ENCODE measurements at places on chromosomes 6 and 20. TPM values are rescaled to one million over a fixed set of nuclear protein-coding genes. Genes with fewer than 3 reads are reported as not detected.

Gene FABP7
- not detected for total RNA-seq

Gene ZNF311
- total RNA-seq: 0.92 TPM

Gene VIP
- not detected for total RNA-seq

Gene RPP21
- total RNA-seq: 97.3 TPM

Gene KCNG1
- total RNA-seq: 23.8 TPM

Gene FAM210B
- 17.0 TPM for total RNA-seq

Gene ESR1
- total RNA-seq: not detected

Gene HLA-DQB2
- not detected for total RNA-seq

Gene CDH22
- not detected for total RNA-seq

Gene ZNF165
- 2.5 TPM for total RNA-seq

Gene HSPA12B
- total RNA-seq: 0.14 TPM

Gene ZBTB24
- total RNA-seq: 5.5 TPM

Gene RBM24
- 1.9 TPM for total RNA-seq

Gene PPP1R14C
- total RNA-seq: 94.6 TPM

Gene PERP
- 1,006 TPM for total RNA-seq

Gene LAMA4
- total RNA-seq: 2.9 TPM

Gene NFKBIE
- total RNA-seq: 25.9 TPM

Measured in airway epithelial cell (primary cell).